ENCODE measurements at places on chromosomes 2 and 18.

GRCh38 chr18:32018331-32019250 lies at the start of gene RNF125:
Gene RNF125, plus strand, starts transcription at chr18:32018825. Its CDS starts 39 bp downstream, at chr18:32018864.
- DNase-seq: peak; percentile 92

GRCh38 chr2:195648787-195649186 lies 8.2 kb upstream of the SLC39A10 start:
- no peak for DNase-seq

DNA sequence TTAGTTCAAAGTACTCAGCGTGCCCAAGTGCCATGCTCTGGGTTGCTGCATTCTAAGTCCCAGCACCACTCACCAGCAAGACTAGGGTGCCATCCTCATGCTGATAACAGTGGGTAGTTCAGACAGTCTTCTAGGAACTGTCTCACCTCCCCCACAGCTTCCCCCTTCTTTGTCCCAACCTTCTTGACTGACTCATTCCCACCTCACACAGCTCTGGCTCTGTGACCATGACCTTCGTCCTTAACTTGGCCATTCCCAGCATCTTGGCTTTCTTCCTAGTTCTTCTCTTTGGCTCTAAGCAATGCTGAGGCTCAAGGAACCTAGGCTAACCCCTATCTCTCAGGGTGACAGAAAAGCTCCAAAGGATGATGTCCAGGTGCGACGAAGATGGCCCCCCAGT lies 20.0 kb upstream of the CXCR4 start:
- DNase-seq: no peak

- no peak for DNase-seq
These were observed 19.5 kb upstream of the DARS1 start for GRCh38 chr2:136004965-136005364.

- DNase-seq: no peak
These were observed 47.2 kb downstream of the RAD51AP2 start for GRCh38 chr2:17470855-17471641.

- DNase-seq: peak; percentile 23
These were observed 106.5 kb upstream of the TEX51 start for GRCh38 chr2:126792186-126792585.

DNA sequence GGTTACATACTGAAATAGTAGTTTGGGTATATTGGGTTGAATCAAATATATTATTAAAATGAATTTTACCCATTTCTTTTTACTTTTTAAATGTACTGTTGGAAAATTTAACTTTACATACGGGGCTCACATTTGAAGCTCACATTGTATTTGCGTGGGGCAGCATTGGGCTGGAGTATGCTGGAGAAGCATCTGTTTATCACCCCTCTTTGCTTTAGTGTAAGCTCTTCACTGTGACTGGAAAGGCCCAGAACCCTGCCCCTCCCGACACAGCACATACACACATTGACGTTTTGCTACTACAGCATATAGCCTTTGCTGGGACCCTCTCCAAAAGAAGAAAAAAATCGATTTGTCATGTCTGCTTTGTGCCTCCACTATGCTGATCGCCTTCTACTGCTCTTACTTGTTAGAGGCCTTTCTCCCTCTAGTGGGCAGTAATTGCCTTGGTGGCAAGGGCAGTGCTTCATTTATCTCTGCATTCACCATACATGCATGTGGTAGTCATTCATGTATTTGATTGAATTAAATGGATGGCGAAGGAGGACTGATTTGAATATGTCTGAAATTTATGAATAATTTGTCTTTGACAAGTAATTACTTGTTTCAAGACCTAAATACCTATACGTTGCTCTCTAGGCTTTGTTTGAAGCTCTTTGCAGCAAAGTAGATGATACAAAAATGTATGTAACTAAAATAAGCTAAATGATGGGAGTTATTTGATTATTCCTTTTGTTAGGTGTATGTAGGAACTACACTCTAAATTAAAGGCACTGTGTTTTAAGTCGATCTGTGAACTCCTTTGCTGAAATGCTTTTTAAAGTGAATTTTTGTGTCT lies 37.4 kb downstream of the VAPA start:
- DNase-seq: no peak

DNA sequence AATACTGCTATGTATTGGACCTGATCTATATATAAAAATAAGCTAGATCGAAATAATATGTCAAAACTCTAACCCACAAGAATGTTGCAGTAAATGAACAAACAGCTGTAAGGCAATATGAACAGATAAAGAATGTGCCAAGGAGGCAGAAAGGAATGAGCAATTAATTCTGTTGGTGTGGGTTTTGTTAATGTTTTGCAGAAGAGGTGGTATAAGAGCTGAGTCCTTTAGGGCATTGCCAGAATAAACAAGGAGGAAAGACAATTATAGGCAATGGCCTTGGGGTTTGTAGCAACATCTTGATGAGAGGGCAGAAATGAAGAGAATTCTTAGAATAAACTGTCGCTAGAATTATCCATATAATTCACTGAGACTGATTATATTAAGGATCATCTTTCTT lies 240.9 kb upstream of the GULP1 start:
- no peak for DNase-seq

GRCh38 chr2:115129536-115129935 lies 687.1 kb downstream of the DPP10 start:
- DNase-seq: no peak

All from upper lobe of right lung (tissue), 1 donor.